ENCODE measurements at places on chromosomes 6 and 20.
A peak's percentile ranks its signal among the peaks of the same experiment; 100 is the strongest.

- no peak for DNase-seq
Measured at GRCh38 chr6:130034378-130035146, 16.2 kb downstream of the L3MBTL3 start.

- no peak for DNase-seq
Measured at GRCh38 chr6:159892053-159892452, 1.3 kb downstream of the MAS1 start.

DNA sequence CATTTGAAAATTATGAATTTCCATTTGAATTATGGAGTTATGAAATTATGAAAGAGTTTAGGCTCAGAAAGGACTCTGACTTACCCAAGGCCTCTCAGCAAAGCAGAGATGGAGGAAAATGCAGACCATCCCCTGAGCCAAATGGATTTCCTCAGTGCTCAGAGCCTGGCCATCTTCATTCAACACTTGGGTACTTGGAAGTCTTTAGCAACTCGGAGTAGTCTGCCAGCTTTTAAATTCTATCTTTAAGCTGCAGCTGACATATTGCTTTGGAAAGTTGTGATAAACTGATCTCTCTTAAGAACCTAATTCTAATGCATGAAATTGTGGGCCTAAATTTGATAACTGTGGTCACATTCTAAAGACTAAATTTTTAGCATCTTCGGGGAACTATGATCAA lies 315.4 kb downstream of the SAMD5 start:
- DNase-seq: no peak

DNA sequence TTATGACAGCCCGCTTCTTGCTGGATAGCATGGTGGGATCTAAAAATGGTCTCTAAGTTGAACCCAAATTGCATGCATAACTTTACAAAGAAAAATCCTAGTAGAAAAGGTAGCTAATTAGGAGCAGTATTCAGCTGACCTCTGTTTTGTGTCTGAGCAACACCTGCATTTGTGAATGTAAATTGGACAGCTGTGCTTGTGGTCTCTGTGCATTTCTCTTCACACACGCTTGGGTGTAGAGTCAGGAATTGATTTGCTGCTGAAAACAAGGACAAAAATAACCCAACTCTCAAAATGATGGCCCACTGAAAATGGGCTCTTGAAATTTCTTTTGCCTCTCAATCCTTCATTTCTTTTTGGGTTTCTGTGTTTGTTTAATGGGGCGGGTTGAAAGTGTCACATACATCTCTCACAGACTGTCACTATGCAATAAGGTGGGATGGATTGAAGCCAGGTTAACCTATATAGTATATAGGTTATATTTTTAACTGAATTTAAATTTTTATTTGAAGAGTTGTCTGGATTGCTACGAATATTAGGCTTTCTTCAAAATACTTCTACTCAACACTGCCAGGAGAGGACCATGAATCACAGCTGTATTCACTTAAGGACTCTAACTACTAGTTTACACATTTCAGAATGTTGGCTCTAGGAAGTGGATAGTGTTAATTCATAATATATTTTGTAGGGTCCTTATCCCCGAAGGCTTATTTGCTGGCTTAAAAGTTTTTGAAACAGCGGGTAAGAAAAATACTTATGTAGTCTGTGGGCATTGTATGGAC lies 46.5 kb downstream of the SOBP start:
- no peak for DNase-seq

- DNase-seq: no peak
Measured at GRCh38 chr20:23540624-23541023, 27.7 kb downstream of the CST9L start.

DNA sequence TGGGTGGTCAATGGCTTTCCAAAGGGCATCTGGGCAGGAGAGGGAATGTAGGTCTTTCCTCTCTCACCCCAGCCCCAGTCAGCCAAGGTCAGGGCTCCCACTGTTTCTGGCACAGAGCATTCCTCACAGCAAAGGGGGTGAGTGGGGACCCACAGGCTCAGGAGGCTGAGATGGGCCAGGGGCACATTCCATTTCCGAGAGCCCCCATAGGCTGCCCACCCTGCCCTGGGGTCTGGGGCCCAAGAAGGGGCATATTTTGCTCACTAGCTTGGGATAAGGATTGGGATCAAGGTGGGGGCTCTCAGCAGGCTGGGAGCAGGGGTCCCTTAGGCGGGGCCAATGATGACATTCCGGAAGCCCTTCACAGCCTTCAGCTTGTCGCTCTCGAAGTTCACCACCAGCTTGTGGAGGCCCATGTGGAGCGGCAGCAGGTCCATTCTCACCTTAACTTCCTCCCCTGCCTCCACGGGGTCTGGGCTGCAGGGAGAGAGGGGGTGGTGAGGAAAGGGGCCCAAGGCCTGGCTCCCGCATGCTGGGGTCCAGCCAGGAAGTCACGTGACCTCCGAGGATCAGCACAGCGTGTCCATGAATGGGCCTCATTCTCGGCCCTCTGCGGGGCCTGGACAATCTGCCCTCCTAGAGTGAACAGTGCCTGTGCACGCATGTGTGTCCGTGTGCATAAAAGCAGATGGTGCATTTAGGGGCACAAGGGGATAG lies 35.0 kb downstream of the TGM2 start:
- no peak for DNase-seq

GRCh38 chr20:21840991-21841390 lies 135.5 kb downstream of the PAX1 start:
- no peak for DNase-seq

GRCh38 chr6:168124158-168124557 lies 45.1 kb upstream of the FRMD1 start:
- DNase-seq: no peak

DNA sequence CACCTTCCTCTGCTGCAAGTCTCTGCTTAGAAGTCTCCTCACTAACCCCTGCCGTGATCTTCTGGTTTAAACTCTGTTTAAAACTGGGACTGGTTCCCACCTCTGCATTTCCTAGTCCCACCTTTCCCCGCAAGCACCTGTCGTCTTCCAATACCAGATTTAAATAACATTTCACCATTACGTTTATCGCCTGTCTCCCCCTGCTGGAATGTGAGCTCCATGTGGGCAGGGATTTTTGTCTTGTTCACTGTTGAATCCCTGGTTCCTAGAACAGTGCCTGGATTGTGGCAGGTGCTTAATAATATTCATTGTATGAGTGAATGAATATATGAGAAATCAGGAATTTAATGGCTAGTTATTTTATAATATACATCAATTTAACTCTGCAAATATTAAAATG lies 2.7 kb downstream of the GUCA1A start:
- DNase-seq: no peak

GRCh38 chr6:29487131-29487530 lies 625 bp downstream of the MAS1L start:
- no peak for DNase-seq

GRCh38 chr6:124546601-124547000 lies 415.6 kb upstream of the RNF217 start:
- no peak for DNase-seq

- no peak for DNase-seq
Measured at GRCh38 chr6:87575423-87575822, 14.4 kb downstream of the RARS2 start.

GRCh38 chr6:159806021-159806458 lies 6.0 kb downstream of the PNLDC1 start:
- no peak for DNase-seq

- no peak for DNase-seq
Measured at GRCh38 chr6:106568530-106568929, 60.8 kb downstream of the RTN4IP1 start.

- no peak for DNase-seq
Measured at GRCh38 chr20:39879296-39879695, 809.7 kb downstream of the MAFB start.

DNA sequence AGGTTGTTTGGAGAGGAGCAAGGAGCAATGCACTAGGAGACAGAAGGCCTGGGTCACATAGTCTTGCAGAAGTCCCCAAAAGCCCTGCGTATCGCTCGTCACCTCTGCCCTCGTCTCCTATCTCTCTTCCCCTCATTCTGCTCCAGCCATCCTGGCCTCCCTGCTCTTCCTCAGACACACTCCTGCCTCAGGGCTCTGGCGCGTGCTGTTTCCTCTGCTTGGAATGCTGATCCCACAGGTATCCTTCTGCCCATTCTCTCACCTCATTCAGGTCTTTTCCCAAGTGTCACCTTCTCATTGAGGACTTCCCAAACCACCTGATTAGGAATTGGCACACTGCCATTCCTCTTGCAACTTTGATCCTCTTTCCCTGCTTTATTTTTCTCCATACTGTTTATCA lies 9.0 kb upstream of the SLC2A10 start:
- DNase-seq: no peak

DNA sequence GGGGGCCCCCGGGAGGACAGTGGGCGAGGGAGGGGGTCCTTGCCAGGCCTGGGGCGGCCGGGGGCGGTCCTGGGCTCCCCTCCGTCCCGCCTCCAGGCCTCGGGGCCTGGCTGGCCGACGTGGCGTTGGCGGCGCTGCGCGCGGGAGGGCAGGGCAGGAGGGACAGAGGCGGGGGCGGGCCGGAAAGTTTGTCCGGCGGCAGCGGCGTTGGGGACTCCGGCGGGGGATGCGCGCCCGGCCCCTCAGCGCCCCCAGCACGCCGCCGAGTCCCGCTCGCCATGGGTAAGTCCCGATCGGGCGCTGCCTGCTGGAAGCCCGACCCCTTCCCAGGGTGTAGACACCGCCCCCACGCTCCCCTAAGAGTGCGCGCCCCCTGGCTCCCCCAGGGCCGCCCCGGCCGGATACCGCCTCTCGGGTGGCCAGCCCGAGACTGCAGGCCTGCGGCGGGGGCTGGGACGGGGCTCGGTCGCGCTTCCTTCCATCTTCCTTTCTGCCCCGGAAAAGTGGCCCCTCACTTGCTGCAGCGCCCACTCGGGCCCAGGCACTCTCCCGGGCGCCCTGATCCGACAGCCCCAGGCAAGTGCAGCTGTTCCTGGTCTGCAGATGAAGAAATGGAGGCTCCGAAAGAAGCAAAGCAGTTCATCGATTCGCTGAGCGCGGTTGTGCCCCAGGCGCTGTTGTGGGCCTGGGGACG lies at the start of gene SLC2A10:
SLC2A10 (plus strand) TSS at position 191 of the 694 bp plus-strand sequence; CDS start at position 279, 88 bp downstream.
- DNase-seq: no peak

DNA sequence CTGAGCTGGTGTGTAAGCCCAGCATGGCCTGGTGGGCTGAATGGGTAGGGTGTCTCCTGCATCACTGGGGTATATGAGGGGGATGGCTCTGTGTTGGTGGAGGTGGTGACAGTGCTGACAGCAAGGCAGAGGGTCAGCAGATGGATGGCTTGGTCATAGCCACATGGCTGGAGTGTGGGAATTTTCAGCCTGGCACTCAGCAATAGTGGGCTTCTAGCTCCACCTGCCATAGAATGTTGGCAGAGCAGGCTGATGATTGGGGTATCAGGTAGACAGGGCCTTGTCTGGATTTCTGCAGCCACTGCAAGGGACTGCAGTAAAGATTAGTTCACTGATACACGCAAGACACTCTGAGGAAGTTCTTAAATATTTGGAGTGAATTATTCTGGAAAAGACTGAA lies 137.5 kb upstream of the BACH2 start:
- no peak for DNase-seq

- peak; percentile 11 for DNase-seq
Measured at GRCh38 chr20:35992713-35993335, 24.4 kb downstream of the CNBD2 start.

DNA sequence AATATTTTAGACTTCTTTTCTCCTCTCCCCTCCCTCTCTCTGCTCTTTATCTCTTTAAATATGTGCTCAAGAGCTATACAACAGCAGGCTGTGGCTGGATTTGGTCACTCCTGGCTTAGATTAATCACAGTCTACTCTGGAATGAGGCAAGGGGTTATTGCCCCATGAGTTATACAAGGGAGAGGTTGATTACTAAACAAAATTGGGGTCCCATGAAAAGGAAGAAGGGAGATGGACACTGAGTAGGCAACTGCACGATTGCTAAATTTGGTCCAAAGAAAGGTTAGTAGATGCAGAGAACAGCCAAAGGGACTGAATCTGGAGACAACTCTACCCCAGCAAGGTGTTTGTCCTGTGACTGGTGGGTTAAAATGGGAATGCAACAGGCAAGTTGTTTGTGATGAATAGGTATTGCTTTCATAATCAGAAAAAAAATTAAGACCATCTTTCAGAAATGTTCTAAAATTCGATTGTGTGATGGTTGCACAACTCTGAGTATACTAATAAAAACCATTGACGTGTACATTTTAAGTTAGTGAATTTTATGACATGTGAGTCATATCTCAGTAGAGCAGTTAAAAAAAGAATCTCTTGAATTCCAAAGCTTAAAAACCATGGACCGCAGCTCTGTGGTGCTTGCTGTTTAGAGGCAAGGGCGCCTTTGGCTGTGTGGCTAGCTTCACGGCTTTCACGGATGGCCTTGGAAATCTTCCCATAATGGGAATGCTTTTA lies 57.1 kb downstream of the KIZ start:
- DNase-seq: no peak

DNA sequence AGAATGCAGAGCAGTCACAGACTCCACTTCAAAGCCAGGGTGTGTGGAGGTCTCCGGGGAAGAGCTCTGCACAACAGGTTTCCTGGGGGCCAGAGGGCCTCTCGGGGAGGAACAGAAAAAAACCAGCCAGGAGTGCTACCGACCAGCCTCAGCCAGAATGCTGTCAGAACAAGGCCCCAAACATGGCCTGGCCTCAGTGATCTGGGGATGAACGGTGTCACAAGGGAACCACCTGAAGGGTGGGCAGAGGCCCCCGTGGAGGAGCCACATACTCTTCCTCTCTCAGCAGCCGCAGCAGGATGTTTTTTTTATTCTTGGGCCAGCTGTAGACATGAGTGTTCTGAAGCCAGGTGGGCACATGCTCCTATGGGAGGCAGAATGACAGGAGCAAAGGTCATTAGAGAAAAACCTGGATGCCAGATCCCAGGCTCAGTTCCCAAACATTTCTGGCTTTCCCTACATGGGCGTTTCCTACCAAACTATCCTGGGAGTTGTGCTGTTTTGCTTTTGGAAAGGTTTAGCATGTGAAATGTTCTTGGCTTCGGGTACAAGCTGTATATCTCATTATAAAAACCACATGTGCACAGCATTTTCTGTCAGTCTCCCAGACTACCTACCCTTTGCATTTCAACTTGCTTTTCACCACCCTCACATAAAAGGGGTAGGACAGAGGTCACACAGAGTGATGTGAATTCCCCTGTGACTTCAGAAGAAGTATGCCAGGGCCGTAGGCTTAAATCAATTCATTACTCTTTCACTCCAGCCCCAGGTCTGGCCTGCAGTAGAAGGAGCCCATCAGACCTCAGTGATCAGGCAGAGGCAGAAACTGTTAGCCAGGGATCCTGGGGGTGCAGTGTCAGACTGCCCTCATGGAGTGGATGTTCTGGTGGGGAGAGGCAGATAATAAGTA lies 46.2 kb downstream of the TRAF3IP2 start:
- DNase-seq: no peak

GRCh38 chr20:967796-968742 lies 34.0 kb downstream of the RSPO4 start:
- DNase-seq: no peak

DNA sequence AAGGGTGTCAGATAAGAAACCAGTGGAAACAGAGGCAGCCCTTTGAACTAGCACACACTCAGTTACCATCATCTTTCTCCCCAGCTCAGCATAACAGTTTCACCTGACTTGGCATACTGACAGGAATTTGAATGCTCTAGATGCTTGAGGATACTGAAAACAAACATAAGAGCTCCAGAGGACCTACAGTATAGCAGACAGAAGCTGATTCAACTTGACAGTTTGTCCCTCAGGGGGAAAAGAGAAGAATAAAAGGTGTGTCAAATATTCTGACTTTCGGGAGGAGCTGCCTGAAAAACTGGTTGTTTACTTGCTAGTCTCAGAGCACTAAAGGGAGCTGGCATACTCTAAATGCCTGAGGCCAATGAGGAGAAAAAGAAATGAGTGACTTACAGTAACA lies 35.1 kb downstream of the EYS start:
- no peak for DNase-seq

GRCh38 chr20:32354592-32355416 lies 3.3 kb upstream of the ASXL1 start:
- DNase-seq: no peak

- DNase-seq: no peak
Measured at GRCh38 chr6:33323623-33323948, 6.0 kb upstream of the ZBTB22 start.
